ENCODE measurements at places on chromosomes 11 and 22.

DNA sequence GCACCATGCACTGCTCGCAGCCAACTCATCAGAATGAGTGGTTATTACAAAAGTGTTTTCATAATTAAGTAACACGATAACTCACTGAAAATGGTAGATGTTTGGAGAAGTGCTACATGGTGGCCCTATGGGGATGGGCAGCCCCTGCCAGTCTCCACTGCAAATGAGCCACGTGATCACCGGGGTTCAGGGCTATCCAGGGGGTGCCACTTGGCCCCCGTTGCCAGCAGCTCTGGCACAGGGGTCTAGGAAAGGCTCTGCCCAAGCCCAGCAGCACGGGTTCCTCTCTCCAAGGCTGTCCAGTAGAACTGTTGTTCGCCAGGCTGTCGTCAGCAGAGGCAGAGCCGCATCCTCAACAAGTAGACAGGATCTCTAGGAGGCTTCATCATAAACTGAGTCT, 382.1 kb upstream of the B3GAT1 start:
- no peak for DNase-seq

- no peak for DNase-seq
Measured at GRCh38 chr11:37089439-37089838, 491.4 kb upstream of the RAG2 start.

GRCh38 chr22:46033256-46034200, 56.6 kb upstream of the WNT7B start:
- DNase-seq, result no peak

DNA sequence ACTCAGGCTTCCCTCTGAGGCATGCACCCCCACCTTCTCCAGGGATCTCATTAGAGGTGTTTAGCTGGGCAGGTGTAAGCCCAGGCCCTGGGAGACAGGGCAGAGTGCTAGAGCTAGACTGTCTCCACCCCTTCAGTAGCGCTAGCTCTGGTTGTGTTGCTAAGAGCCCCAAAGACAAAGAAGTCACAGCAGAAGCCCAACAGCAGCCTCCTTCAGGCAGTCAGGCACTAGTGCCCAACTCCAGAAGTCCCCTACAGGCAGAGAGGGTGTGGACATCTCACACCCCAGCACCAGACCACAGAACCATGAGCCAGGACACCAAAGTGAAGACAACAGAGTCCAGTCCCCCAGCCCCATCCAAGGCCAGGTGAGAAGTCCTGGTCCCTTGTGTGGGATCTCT, at the start of gene CNGA4:
Gene CNGA4, plus strand, starts transcription at position 188 of the 400 bp plus-strand sequence. Its CDS starts 118 bp downstream, at position 306.
- no peak for DNase-seq

DNA sequence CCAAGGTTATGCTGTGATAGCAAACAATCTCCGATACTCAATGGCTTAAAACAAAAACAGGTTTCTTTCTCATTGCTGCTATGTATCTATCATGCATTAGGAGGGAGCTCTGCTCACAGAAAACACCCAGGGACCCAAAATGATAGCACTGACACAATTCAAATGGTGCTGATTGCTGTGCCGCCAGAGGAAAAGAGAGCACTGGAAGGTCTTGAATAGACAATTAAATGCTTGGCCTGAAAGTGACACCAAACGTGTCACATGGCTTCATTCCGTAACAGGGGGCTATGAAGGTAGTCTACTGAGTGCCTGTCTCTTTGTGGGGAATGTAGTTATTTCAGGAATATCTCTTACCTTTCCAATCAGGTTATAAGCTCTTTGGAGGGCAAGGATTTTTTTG, 94.2 kb downstream of the FAR1 start:
- DNase-seq, result no peak

- no peak for DNase-seq
Measured at GRCh38 chr11:125553357-125553756, 15.9 kb upstream of the EI24 start.

DNA sequence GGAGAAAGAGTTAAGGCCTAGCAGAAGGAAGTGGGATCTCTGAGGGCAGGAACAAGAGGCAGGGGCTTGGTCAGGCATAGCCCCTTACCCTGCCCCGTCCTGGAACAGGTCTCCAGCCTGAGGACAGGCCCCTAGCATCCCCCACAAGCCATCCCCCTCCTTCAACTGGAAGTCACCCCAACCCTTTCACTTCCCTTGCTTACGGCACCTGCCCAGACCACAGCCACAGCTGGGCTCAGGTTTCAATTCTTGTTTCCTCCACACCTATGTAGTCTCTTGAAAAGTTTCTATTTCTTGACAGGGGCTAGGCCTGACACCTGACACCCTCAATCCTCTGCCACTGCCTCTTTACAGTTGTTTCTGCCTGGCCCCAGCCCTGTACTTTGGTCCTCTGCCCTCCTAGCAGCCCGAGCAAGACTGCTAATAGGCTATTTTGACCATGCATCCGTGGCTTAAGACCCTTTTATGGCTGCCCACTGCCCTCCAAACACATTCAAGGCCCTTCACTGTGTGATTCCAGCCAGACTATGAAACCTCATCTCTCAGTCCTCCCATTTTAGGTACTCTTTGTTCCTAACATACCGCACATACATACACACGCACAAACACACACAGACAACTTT, 10.9 kb upstream of the FCHSD2 start:
- DNase-seq, result no peak

DNA sequence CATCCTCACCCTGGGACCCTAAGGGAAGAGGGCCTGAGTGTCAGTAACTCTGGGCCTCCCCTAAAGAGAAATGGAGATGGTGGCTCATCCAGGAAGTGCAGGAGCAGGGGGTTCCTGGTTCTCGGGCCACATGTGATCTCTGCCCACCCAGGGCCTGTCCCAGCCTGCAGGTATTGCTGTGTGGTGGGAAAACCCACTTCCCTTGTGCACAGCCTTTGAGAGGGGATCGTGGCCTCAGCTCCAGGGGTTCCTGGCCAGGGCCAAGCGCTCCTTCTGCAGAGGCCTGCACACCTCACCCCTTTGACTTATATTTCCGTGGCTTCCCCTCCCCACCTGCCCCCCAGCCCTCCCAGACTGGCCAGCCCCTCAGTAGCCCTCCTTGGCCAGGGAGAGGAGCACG, 213.5 kb downstream of the OR4C45 start:
- no peak for DNase-seq

- DNase-seq, result no peak
Measured at GRCh38 chr22:20408891-20409290, 14.9 kb downstream of the ZNF74 start.

- no peak for DNase-seq
Measured at GRCh38 chr11:114116357-114116756, 56.8 kb downstream of the ZBTB16 start.

DNA sequence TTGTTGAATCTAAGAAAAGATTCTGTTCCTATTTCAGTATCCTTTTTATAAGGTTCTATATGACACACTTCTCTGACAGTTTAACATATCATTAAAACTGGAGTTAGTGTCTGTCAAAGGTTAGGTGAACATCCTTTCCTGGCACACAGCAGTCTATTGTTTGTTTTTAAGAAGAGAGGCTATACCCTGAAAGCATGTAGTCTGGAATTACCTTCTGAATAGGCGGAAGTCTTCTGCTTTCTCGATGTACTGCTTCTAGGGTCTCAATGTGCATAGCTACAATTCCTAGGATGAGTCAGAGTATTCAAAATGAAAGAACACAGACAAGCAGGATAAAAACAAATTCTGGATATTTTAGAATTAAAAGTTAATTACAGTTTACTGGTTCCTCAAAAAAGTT, 188.6 kb downstream of the SWAP70 start:
- DNase-seq, result no peak

DNA sequence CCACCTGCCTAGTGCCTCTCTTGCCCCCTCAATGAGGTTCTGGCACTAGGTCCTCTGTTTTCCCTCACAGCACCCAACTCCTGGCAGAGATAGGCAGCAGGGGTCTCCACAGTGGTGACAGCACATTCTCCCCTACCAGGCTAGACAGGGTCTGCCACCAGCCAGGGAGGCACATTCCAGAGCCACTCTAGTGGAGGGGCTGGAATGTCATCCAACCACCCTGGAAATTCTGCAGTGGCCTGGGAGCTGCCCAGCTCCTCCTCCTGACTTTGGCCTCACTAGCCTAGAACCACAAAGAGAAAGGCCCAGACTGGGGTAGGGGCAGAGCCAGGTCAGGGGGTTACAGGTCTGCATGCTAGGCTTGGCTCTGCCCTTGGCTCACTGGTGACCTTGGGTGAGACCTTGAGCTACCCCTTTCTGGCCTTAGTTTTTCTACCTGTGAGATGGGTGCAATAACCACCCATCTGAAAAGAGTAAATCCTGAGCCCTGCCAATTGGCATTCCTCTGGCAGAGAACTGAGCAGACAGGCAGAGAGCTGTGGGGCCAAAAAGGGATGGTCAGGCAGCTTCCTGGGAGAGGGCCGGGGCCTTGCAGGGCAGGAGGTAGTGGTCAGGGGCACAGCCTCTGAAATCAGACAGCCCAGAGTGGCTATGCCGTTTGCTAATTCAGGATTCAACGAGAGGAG, 7.1 kb downstream of the P2RY2 start:
- no peak for DNase-seq

DNA sequence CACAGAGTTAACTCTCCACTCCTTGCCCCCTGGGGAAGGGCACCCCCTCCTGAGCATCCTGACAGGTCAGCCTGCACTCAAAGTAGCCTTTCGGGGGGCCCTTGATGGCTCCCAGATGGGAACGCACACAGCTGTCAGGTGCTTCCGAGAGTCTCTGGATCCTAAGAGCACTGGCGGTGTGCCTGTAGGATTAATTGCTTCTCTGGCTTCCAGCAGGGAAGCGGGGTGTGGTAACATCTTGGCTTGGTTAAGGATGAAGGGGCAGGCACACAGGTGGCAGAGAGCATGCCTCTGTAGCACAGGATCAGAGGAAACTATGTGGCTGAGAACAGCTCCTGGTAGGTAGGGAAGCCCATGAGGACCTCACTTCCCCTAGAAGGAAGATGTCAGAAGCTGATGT, 199.8 kb downstream of the MIAT start:
- no peak for DNase-seq

GRCh38 chr11:42085736-42086135, 626.3 kb upstream of the LRRC4C start:
- DNase-seq, result no peak

DNA sequence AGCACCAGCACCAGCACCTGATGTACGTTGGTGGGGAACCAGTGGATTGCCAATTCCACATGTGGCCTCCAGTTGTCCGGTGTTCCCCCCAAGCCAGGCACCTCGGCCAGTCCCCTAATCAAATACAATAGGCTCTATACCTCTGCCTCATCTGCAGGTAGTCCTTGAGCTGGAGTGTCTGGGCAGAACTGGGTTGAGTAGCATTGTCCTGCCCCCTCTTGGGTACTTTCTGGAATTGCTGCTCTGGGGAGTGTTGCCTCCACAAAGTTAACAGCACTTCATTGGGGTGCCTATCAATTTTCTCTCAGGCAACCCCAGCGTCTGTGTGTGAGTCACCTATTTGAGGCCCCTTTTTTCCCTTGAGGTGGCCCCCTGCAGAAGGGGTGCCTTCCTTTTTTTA, 413.0 kb upstream of the LARGE1 start:
- no peak for DNase-seq

GRCh38 chr11:17892409-17892808, 120.4 kb downstream of the SERGEF start:
- DNase-seq, result no peak

DNA sequence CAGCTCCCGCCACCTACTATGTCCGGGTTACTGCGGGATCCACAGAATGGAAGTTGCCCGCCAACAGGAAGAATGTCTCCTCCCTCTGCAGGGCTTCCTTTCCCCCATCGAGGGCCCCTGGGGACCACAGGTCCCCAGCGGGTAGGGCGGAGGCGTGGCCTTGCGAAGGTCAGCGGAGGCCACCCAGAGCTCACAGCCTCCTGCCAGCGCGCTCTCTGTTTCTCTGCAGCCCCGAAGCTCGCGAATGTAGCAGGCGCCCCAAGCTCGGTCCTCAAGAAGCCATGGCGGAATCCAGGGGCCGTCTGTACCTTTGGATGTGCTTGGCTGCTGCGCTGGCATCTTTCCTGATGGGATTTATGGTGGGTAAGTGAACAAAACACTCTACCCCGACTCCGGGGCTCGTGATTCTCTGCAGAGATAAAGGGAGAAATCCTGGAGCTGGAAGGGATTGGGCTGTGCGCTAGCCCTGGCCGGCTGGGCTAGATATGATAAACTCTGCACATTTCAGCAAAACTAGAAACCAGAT, at the start of gene NAALAD2:
Gene NAALAD2, plus strand, starts transcription at position 186 of the 526 bp plus-strand sequence. Its CDS starts 96 bp downstream, at position 282.
- peak; percentile 11 for DNase-seq

DNA sequence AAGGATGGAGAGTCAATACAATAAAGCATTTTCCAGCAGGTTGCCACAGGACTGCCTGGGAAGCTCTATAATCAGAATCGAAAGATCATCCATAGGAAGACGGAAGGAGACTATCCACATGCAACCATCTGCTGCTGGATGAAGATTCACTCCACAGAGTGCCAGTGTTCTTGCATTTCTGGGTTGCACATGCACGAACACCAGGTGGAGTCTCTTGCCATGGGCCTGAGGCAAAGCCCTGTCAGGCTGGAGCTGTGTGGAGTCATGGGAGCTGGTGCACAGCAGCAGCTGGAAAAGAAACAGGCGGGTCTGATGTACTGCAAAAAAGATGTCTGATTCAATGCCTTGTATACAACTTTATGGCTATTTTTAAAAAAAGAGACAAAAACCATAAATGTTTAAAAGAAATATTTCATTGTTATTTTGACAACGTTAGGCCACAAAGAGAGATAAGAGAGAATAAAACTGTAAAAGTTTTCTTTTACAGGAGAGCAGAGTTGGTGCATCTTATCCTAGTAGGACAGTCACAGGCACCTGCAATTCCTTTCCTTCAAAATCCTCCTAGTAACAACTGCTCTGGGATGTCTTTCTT, 12.9 kb upstream of the FAT3 start:
- DNase-seq, result no peak

DNA sequence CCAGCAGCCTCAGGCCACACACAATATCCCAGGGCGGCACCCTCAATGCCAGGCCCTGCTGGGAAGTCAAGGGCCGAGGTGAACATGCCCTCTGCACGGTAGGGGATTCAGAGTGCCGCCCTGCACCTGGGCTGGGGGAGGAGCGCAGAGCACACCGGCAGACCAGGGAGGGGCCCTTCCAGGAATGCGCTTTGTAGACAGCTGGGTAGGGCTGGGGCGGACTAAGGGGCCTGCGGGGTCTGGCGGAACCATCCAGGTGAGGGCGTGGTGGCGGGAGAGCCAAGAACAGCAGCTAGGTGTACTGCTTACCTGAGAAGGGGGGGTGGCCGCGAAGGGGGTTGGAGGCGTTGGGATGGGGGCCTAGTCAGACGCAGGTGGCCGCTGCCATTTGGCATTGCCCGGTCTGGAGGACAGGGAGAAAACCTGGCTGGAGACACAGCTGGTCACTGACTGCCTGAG, 26.0 kb downstream of the DUSP8 start:
- no peak for DNase-seq
